Natural killer cell (primary cell): ENCODE measurements at places on chromosomes 2 and 18. TPM values are rescaled to one million over a fixed set of nuclear protein-coding genes. Genes with fewer than 3 reads are reported as not detected.

EPC2 gene
- total RNA-seq: 76.3 TPM

ANKRD30B gene
- not detected for total RNA-seq

UXS1 gene
- total RNA-seq: 60.4 TPM

MOGAT1 gene
- total RNA-seq: not detected

ATP6V1C2 gene
- 0.92 TPM for total RNA-seq

ASPRV1 gene
- total RNA-seq: 1.9 TPM

PDCD1 gene
- total RNA-seq: not detected

CCL20 gene
- total RNA-seq: 2.0 TPM

DSG4 gene
- not detected for total RNA-seq

REG1B gene
- total RNA-seq: not detected

SCN7A gene
- total RNA-seq: not detected

GRCh38 chr2:170582751-170583463 is 132.2 kb upstream of the SP5 start:
- no peak overlapping the region for H3K4me3 ChIP-seq
- H3K36me3 ChIP-seq: no peaks in the 10 kb centered on the region
- H3K4me1 ChIP-seq: no peaks in the 10 kb centered on the region
- H3K27me3 ChIP-seq: no peaks in the 10 kb centered on the region
- H3K27ac ChIP-seq: no peak overlapping the region

GRCh38 chr2:21891191-21891590 is 767.4 kb downstream of the TDRD15 start:
- H3K36me3 ChIP-seq: no peaks in the 10 kb centered on the region
- no peaks in the 10 kb centered on the region for H3K27me3 ChIP-seq
- no peak for DNase-seq

- H3K36me3 ChIP-seq: no peaks in the 10 kb centered on the region
- H3K27ac ChIP-seq: no peak overlapping the region
- no peak overlapping the region for H3K4me3 ChIP-seq
- no peaks in the 10 kb centered on the region for H3K4me1 ChIP-seq
- H3K27me3 ChIP-seq: no peaks in the 10 kb centered on the region
Observed at GRCh38 chr2:122639176-122639575, 883.7 kb downstream of the TSN start.

DNA sequence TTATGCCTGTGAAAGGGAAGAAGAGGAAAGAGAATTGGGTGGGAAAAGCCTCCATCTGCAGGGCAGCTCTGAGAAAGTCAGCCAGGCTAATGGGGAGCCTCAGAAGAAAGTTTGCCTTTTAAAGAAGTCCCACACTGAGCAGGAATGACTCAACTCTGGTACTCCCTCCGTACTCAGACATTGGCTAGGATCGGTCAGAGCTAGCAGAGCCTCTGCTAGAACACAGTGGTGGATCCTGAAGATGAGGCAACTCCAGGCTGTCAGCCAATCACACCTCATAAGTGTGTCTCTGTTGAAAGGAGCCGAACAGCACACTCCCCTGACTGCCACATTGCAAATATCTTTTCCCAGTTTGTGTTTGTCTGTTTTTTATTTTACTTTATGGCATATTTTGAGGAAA is 96.9 kb downstream of the HNRNPLL start:
- DNase-seq: no peak
- H3K27ac ChIP-seq: no peak overlapping the region
- no peak overlapping the region for H3K4me3 ChIP-seq
- no peaks in the 10 kb centered on the region for H3K27me3 ChIP-seq
- no peaks in the 10 kb centered on the region for H3K4me1 ChIP-seq

DNA sequence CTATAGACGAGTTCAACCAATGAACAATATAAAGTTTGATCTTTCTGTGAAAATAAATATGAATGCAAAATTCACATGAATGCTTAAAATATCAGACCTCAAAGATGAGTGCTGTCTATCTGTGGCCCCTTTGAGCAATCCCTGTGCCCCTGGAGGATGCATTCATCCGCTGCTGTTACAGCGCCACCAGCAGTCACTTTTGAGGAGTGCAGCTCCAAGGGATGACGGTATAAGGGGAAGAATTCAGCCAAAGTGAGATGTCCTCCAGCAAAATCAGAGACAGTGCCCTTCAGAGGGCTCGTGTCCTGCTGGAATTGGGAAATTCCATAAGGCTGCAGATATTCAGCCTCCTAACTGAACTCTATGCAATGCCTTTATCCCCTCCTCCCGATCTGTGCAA is 12.0 kb upstream of the CHRNA1 start:
- no peak overlapping the region for H3K27ac ChIP-seq
- peaks cover 33% of the 10 kb centered on the region for H3K4me1 ChIP-seq
- no peaks in the 10 kb centered on the region for H3K36me3 ChIP-seq
- no peaks in the 10 kb centered on the region for H3K27me3 ChIP-seq

GRCh38 chr18:54116541-54117257 is 107.8 kb downstream of the MBD2 start:
- no peaks in the 10 kb centered on the region for H3K36me3 ChIP-seq
- H3K27me3 ChIP-seq: no peaks in the 10 kb centered on the region
- no peak overlapping the region for H3K4me3 ChIP-seq

DNA sequence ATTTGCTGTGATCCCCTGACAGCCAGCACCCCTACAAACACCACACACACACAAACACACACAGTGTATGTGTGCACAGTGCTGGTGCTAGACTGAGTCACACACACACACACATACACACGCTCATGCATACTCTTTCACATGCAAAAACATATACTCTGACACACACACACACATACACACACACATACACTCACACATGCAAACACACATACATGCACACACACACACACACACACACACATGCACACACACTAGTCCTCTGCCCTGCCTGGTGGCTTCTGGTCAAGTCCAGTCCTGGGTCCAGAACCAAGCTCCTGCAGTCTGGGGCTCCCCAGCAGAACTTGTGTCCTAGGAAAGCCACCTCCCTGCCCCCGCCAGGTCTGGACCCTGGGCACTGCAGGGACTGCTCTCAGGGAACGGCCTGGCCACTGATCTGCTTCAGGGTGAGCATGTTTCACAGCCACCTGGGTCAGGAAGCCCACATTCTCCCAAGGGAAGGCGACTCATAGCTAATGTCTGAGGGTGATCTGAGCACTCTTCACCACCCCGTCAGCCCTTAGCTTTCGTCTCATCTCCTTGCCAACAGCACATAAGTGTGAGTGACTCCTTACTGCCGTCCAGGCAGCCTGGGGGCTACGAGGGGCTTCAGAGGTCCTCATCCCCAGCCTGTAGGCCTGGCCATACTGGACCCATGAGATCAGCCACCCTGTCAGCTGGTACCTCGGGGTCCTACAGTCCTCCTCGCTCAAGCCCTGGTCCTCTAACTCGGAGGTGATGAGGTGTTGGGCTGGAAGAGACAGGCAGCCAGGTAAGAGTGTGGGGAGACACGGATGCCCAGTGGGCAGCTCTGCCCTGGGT is 88.1 kb downstream of the MCFD2 start:
- no peak overlapping the region for H3K27ac ChIP-seq
- no peak for DNase-seq
- no peaks in the 10 kb centered on the region for H3K36me3 ChIP-seq
- no peaks in the 10 kb centered on the region for H3K4me1 ChIP-seq
- H3K27me3 ChIP-seq: no peaks in the 10 kb centered on the region
- no peak overlapping the region for H3K4me3 ChIP-seq

- H3K36me3 ChIP-seq: no peaks in the 10 kb centered on the region
- no peak overlapping the region for H3K4me3 ChIP-seq
- peaks cover 14% of the 10 kb centered on the region for H3K4me1 ChIP-seq
- no peak overlapping the region for H3K27ac ChIP-seq
Observed at GRCh38 chr2:28565033-28565432, 69.2 kb downstream of the PLB1 start.

GRCh38 chr2:205681401-205682238 is 681 bp upstream of the NRP2 start:
- no peak overlapping the region for H3K27ac ChIP-seq
- peaks cover 15% of the 10 kb centered on the region for H3K4me1 ChIP-seq
- peaks cover 35% of the 10 kb centered on the region for H3K27me3 ChIP-seq

DNA sequence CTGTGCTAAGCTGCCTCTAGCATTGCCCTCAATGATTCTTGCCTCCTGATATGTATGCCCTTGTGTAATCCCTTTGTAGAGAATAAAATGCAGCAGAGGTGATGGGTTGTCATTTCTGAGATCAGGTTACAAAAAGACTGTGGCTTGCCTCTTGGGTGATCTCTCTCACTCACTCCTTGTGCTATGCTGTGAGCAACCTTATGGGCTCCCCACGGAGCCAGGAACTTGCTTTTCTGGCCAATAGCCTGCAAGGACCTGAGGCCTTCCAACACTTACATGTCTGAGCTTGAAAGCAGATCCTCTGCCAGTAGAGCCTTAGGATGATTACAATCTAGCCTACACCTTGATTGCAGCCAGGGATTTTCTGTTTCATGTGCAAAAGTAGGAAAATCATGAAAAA is 123.1 kb upstream of the XIRP2 start:
- H3K4me3 ChIP-seq: no peak overlapping the region
- H3K36me3 ChIP-seq: no peaks in the 10 kb centered on the region
- no peaks in the 10 kb centered on the region for H3K27me3 ChIP-seq
- H3K4me1 ChIP-seq: no peaks in the 10 kb centered on the region
- DNase-seq: no peak

- peaks cover 74% of the 10 kb centered on the region for H3K4me1 ChIP-seq
- H3K4me3 ChIP-seq: no peak overlapping the region
- peak overlapping the region; percentile 98 for H3K27ac ChIP-seq
- H3K27me3 ChIP-seq: no peaks in the 10 kb centered on the region
- DNase-seq: peak; percentile 68
Observed at GRCh38 chr2:86037141-86037794, 68.4 kb downstream of the POLR1A start.

DNA sequence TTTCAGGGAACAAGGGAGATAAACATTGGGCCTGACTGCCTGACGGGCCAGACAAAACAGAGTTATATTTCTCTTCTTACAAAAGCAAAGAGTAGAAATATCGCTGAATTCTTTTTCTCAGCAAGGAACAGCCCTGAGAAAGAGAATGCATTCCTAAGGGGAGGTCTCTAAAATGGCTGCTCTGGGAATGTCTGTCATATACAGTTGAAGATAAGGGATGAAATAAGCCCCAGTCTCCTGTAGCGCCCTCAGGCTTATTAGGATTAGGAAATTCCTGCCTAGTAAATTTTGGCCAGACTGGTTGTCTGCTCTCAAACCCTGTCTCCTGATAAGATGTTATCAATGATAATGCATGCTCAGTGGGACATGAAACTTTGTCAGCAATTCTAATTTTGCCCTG is 134.9 kb upstream of the CNTNAP5 start:
- DNase-seq: no peak
- no peaks in the 10 kb centered on the region for H3K4me1 ChIP-seq
- no peaks in the 10 kb centered on the region for H3K27me3 ChIP-seq
- no peak overlapping the region for H3K27ac ChIP-seq

GRCh38 chr2:56287508-56287907 is 103.7 kb downstream of the CCDC85A start:
- no peaks in the 10 kb centered on the region for H3K4me1 ChIP-seq
- H3K4me3 ChIP-seq: no peak overlapping the region
- no peak overlapping the region for H3K27ac ChIP-seq
- DNase-seq: no peak

DNA sequence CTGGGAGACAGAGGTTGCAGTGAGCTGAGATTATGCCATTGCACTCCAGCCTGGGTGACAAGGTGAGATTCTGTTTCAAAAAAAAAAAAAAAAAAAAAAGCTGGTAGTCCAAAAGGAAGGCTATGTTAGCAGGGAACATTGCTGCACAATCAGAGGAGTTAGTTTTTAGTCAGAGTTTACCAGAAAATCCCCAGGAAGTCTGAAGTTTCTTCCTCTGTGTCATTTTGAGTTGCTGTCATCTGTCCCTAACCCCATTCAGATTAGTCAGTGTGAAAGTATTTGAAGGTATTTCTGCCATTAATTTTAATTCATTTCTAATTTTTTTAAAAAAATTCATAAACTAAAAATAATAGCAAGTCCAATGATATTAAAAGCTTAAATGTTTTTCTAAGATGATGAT is 33.5 kb upstream of the CERS6 start:
- no peak for DNase-seq
- H3K27me3 ChIP-seq: no peaks in the 10 kb centered on the region
- no peak overlapping the region for H3K4me3 ChIP-seq
- H3K27ac ChIP-seq: no peak overlapping the region
- H3K36me3 ChIP-seq: no peaks in the 10 kb centered on the region

DNA sequence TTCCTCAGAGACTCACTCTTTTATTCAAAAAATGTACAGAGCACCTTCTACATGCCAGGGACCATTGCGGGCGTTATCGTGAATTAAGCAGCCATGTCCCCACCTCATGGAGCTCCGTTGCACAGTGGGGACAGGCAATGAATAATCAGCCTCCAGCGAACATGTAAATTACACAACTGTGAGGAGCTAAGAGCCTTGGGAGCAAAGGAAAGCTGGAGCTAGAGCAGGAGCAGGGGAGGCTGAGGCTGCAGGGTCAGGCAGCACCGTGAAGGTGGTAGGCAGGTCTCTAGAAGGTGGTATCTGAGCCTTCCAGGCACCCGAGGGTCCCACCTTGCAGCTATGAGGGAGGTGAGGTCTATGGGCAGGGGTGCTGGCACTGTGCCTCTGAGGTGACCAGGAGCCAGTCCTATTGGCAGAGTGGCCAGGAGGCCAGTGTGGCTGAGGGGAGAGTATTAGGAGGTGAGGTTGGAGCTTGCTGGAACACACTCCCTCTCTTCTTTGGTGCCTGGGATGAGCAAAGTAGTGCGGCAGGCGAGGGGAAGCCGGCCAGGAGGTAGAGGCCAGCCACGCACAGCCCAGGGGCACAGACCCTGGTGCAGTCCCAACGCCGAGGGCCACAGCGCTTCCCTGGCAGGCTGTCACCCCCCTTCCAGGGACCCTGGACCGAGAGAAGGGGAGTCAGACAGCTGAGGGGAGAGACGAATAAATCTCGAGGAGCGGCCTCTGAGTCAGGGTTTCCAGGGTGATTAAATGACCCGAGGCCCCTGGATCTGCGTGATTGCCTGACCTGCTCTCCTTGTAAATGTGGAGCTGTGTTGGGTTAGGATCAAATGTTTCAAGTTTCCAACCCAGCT is 167.3 kb downstream of the SEPTIN10 start:
- H3K27me3 ChIP-seq: no peaks in the 10 kb centered on the region
- H3K27ac ChIP-seq: no peak overlapping the region
- no peak for DNase-seq
- H3K4me3 ChIP-seq: no peak overlapping the region
- no peaks in the 10 kb centered on the region for H3K36me3 ChIP-seq

- no peaks in the 10 kb centered on the region for H3K36me3 ChIP-seq
- H3K4me3 ChIP-seq: no peak overlapping the region
- no peak for DNase-seq
- H3K27ac ChIP-seq: no peak overlapping the region
Observed at GRCh38 chr2:39851651-39852110, 72.6 kb upstream of the THUMPD2 start.

DNA sequence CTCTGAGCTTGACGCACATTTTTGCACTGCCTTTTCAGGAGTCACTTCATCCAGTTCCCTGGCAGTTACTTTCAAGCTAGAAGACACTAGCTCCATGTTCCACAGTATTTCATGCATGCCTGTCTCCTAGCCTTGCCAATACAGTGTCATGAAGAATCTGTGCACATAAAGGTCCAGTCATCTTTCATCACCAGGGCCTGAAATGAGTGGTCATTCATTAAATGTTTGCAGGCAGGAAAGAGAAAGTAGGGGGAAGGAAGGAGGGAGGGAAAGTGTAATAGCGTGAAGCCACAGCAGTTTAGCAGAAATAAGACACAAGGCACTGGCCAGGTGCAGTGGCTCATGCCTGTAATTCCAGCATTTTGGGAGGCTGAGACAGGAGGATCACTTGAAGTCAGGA is 92.4 kb upstream of the COPS8 start:
- H3K4me3 ChIP-seq: no peak overlapping the region
- no peaks in the 10 kb centered on the region for H3K27me3 ChIP-seq
- no peak for DNase-seq
- no peaks in the 10 kb centered on the region for H3K36me3 ChIP-seq
- H3K4me1 ChIP-seq: no peaks in the 10 kb centered on the region
